ENCODE measurements at places on chromosomes 3 and 15.

- no peak for DNase-seq
These were observed 6.7 kb downstream of the ZBTB47 start for GRCh38 chr3:42660131-42660715.

- no peak for DNase-seq
These were observed 20.7 kb downstream of the CLDN1 start for GRCh38 chr3:190301591-190301990.

GRCh38 chr15:41856262-41856661 is 17.6 kb downstream of the PLA2G4B start:
- DNase-seq = no peak

DNA sequence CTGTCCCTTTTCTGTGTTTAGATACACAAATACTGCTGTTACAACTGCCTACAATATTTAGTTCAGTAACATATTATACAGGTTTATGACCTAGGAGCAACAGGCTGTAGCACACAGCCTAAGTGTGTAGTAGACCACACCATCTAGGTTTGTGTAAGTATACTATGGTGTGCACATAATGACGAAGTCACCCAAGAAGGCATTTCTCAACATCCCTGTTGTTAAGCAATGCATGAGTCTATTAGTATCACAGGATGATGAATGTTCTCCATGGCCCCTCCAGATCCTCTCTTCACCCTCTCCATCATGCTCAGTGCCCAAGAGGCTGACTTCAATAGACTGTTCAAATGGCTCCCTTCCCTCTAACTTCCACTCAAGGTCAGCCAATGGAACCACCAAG is 14.6 kb upstream of the SEC62 start:
- DNase-seq = no peak

DNA sequence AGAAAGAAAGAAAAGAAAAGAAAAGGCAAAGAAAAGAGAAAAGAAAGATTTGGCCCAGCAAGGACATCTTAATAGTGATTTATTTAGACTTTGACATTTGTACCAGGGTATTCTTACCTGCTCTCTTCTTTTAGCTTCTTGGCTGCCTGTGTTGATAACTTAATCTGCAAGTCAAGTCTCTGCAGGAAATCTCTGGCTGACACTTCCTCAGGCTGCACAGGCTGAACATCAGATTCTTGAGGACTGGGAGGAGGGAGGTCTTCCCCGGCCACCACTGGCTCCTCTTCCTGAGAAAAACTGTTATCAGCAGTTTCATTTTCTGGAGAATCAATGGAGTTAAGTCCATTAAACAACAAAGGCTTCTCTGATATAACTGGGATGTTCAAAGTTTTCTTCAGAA is 12.8 kb downstream of the LYSMD2 start:
- no peak for DNase-seq

GRCh38 chr15:51341366-51342226 is at the start of gene GLDN:
GLDN (plus strand) TSS chr15:51341655; CDS start chr15:51341685, 30 bp downstream.
- no peak for DNase-seq

DNA sequence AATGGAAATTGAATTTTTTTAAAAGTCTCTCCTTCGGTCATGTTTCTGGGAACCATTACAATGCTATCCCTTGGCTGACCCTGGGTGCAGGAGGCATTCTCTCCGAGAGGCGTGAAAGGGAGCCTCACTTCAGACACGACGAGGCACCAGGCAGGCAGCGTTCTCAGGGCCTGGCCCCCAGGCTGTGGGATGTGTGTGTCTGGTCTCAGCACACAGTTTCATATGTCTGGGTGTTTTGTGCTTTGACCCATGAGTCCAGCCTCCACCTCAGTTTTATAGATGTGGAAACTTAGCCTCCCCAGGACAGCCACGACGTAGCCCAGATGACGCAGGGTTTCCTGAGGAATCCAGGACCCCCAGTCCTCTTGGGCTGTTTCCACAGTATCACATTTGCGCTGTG is 34.0 kb downstream of the FGD5 start:
- no peak for DNase-seq

DNA sequence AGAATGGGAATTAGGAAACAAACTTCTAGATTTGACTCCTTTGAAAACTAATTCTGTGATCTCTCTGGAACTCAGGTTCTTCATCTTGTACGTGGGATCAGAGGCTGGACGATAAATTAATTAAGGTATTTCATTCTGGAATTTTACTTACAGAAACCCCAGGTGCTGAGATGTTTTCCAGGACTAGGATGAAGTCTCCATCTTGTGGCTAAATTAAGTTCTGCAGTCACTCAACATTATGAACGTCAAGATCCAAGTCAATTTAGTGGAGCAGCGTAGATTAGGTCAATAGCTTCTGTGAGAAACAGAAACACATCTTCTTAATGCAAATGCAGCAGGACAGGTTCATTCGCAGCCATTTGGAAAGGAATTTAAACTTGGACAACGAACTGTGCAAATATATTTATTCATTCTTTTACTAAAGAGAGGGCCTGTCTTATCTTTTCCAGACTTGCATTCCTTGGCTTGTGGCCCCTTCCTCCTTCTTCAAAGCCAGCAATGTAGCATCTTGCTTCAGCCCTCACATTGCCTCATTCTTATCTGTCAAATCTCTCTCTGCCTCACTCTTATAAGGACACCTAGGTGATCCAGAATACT is 26.7 kb upstream of the TMC3 start:
- DNase-seq = no peak

DNA sequence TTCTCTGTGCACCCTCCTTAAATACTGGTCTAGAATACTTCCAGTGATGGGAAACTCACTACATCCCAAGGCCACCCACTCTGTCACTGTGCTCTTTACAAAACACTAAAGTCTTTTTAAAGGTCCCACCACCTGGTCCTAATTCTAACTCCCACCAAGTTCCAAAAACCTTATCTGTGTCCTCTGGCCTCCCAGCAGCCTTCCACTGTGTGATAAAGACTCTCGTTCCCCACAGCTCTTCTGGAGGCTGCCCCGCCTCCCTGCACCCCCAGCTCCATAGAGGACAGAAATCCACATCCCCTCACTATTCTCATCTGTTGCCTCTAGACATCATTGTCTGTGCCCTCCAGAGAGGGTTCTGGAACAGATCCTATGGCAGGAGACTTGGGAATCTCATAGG is 276.4 kb downstream of the FAM43A start:
- no peak for DNase-seq

GRCh38 chr15:81060907-81061306 is 60.2 kb downstream of the TLNRD1 start:
- DNase-seq = no peak

DNA sequence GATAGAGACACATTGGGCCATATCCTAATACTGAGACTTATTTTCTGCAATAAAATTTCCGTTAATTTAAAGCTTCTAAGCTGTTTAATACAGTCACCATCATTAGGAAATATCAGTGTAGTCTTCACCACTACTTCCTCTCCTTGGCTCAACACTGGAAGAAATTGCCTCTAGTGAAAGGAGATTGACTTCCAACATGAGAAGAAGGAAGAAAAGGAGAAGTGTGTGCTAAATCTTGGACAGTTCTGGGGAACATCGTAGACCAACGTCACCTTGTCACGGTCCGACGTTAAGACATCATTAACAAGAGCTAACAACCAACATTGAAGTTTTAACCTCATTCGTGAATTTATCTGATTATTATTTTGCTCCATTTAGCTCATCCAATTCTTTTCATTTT is 987.0 kb upstream of the CFAP20DC start:
- no peak for DNase-seq

DNA sequence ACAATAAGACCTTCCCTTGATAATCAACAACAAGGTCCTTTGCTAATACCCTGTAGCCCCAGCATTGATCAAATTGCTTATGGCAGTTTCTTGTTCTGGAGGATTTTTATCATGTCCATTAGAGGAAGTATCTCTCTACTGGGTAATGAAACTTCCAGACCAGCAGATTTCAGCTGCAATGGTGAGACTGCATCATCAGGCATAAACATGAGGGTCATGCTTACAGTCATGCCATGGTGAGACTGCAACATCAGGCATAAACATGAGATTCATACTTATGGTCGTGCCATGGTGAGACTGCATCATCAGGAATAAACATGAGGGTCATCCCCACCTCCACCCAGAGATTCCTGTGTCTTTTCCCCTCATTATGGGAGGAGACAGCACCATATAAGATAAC is 129.0 kb upstream of the LIPC start:
- DNase-seq = no peak

DNA sequence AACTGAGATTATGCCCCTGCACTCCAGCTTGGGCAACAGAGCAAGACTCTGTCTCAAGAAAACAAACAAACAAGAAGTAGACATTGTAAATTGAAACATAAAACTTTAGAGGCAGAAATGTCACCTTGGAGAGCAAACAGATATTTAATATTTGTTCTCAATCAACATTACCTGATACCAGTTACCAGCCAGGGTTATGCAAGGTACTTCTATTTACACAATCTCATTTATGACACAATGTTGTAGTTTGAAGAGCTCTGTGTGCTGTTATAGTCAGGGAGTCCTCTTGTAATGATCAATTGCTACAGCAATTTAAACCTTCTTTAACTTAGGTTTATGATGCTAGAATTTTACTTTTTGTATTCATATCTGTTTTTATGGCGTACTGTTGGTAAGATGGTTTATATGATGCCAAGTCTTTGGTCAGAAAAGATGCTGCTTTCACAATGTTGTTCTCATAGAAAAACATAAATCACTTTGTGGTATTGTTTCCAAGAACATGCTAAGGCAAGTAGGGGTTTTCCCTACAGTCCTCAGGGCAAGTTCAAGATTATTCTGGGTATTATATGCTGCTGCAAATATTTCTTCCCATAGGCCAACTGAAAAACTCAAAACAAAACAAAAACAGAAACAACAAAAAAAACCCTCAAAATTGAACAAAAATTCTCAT is 173.5 kb downstream of the TNIK start:
- no peak for DNase-seq

DNA sequence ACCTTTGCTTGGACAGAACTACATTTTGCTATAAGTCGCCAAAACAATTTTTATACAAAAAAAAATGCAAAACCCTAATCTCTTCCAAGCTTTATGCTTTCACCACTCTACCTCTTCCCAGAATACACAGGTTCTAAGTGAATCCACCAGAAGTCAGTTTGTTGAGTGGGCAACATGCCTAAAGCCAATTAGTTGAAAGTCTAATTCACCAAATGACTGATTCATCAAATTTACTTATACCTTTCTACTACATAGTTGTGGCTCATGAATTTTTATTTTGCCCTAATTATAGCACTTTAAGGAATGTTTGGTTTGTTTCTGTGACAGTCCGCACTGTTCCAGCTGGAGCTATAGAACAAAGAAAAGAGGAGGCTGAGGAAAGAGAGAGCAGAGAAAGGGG is 265.9 kb upstream of the TGFBR2 start:
- DNase-seq = no peak

DNA sequence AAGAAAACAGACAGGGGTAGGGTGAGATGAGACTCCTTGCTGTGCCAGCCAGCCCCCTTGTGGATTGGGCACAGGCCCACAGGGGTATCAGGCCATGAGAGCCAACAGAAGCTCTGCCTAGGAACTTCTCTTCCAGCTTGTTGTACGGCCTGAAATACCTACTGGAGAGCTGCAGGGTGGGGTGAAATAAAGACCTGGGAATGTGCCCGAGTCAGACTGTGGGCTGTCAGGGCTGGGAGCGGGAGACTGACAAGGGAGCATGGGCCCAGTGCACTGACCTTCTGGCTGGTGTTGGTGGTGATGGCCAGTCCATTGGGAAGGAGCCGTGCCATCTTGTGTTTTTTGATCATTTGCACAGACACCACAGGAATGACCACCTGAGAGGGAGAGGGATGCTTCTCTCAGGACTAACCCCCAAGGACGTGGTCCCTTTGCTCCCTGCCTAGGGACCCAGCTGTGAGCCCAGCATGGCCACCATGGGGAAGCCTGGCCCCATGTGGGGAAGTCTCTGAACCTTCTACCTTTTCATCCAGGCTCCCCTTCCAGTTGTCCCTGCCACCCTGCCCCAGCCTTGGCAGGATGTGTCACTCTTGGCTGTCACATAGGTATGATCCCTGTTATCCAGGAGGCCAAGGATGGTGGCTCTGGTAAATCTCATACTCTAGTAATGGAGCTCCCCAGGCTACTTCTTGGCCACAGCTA is 30.7 kb downstream of the GRAMD2A start:
- DNase-seq = no peak

GRCh38 chr15:43268111-43269105 is 1.7 kb upstream of the TGM5 start:
- DNase-seq = no peak

DNA sequence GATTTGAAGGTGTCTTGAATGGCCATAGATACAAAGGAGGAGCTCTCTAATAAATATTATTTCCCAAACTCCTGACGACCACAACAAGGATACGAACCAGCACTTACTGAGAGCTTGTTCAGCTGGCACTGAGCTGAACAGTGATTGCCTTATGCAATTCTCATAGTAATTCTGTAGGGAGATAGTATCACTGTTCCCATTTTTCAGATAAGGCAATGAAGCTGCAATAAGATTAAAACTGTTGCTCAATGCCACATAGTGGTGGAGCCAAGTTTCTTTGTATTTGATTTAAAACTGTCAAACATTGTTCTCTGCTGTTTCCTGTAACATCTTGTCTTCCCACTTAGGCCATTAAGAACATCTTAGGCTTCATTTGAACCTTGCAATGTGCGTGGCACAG is 163.9 kb downstream of the RPLP1 start:
- no peak for DNase-seq

DNA sequence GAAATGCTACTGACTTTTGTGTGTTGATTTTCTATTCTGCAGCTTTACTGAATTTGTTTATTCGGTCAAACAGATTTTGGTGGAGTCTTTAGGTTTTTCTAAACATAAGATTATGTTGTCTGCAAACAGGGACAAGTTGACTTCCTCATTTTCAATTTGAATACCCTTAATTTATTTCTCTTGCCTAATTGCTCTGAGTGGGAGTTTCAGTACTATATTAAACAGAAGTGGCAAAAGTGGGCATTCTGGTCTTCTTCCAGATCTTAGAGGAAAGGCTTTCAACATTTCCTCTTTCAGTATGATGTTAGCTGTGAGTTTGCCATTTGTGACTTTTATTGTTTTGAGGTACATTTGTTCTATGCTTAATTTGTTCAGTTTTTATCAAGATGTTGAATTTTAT is 268.5 kb downstream of the WNT5A start:
- DNase-seq = no peak
